Immature natural killer cell (primary cell): ENCODE measurements at places on chromosomes 1 and 21.

DNA sequence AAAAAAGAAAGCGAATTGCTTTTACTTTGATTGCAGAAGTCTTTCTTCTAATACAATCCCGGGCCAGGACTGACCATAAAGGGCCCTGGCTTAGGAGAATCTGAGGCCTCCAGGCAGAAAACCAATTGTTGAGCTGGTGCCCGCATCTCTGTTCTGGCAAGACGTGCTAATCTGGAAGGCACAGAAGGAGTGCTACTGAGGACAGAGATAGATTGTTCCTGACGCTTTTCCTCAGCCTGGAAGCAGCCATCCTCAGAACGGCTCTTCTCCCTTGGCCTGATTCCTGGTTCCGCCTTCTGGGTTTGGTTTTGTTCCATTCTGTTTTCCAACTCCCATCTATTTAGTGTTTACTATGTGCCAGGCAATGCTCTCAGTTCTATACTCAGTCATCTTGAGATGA lies 44.8 kb upstream of the SPOCD1 start:
- no peak overlapping the region for H3K27ac ChIP-seq
- H3K4me1 ChIP-seq = no peaks in the 10 kb centered on the region
- no peaks in the 10 kb centered on the region for H3K27me3 ChIP-seq
- no peaks in the 10 kb centered on the region for H3K36me3 ChIP-seq
- H3K4me3 ChIP-seq = no peak overlapping the region
- DNase-seq = no peak

DNA sequence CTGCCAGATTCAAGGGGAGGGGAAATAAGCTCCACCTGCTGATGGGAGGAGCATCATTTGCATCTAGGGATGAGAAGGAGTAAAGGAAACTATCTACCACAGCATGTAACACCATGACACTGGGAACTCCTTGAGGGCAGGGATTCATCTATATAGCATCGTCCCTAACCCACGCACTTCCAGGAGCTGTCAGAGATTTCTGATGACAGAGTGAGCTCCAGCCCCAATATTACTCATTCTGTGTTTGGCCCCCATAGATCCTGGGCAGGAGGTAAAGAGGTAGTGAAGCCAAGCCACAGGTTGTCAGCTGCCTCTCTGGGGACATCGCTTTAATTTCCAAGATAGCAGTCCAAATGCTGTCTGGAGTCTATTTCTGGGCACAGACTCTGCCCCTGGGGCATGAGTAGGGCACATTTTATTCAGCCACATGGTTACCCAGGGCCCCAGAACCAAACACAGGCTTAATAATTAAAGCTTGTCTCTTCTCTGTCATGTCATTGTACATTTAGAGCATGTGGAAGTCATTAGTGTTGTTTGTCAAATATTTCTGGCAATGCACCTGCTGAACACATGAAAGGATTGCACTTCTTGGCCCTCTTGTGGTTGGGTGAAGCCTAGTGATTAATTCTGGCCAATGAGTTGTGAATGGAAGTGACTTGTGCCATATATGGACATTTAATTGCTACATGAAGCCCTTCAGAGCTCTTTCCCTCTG lies 105.9 kb upstream of the POU3F1 start:
- no peaks in the 10 kb centered on the region for H3K4me1 ChIP-seq
- H3K4me3 ChIP-seq = no peak overlapping the region
- no peak for DNase-seq
- H3K27me3 ChIP-seq = peaks cover 9% of the 10 kb centered on the region
- H3K27ac ChIP-seq = no peak overlapping the region
- H3K36me3 ChIP-seq = no peaks in the 10 kb centered on the region

GRCh38 chr21:34351786-34352241 lies 12.0 kb upstream of the KCNE2 start:
- H3K36me3 ChIP-seq = no peaks in the 10 kb centered on the region
- DNase-seq = peak; percentile 28
- no peak overlapping the region for H3K27ac ChIP-seq
- H3K4me3 ChIP-seq = no peak overlapping the region
- H3K4me1 ChIP-seq = peaks cover 4% of the 10 kb centered on the region
- peaks cover 7% of the 10 kb centered on the region for H3K27me3 ChIP-seq

GRCh38 chr21:46006547-46007491 lies 25.2 kb downstream of the COL6A1 start:
- no peak overlapping the region for H3K27ac ChIP-seq
- no peak overlapping the region for H3K4me3 ChIP-seq
- no peak for DNase-seq
- H3K36me3 ChIP-seq = no peaks in the 10 kb centered on the region

GRCh38 chr21:41616031-41616591 lies 108.2 kb upstream of the TMPRSS2 start:
- no peak for DNase-seq
- no peaks in the 10 kb centered on the region for H3K4me1 ChIP-seq
- no peak overlapping the region for H3K27ac ChIP-seq

- no peaks in the 10 kb centered on the region for H3K27me3 ChIP-seq
- DNase-seq = no peak
- no peak overlapping the region for H3K4me3 ChIP-seq
- H3K4me1 ChIP-seq = no peaks in the 10 kb centered on the region
- H3K27ac ChIP-seq = no peak overlapping the region
Observed at GRCh38 chr1:5727871-5728643, 264.2 kb downstream of the NPHP4 start.

DNA sequence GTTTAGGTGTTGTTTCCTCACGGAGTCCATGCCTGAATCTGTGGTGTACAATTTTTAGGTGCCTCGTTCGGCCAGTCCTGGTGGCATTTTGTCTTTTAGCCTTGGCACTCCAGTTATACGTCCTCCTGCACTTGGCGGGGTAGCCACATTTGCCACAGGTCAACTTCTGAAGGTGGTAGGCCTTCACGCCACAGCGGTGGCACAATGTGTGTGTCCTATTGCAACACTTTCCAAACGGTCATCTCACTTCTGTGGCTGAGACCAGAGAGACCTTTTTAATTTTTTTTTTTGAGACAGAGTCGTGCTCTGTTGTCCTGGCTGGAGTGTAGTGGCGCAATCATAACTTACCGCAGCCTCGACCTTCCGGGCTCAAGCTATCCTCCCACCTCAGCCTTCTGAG lies 49.1 kb downstream of the CAMTA1 start:
- H3K36me3 ChIP-seq = peaks cover 6% of the 10 kb centered on the region
- peaks cover 12% of the 10 kb centered on the region for H3K4me1 ChIP-seq
- peak overlapping the region; percentile 34 for H3K4me3 ChIP-seq

DNA sequence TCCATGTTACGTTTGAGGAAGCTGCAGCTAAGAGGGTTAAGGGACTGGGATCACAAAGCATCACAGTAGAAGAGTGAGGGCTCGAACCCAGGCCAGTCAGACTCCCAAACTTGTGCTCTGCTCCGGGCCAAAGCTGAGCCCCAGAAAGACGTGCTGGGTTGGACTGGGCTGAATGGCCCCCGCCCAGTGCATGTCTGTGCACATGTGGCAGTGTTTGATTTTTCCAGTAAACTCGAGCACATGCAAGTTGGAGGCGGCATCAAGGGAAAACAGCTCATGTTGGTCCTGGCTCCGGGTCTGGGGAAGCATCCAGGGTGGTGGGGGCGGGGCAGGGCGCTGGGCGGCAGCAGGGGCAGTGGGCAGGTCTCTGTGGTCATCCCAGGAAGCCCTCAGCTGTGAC lies 39.8 kb upstream of the WNT4 start:
- DNase-seq = no peak
- no peak overlapping the region for H3K27ac ChIP-seq

DNA sequence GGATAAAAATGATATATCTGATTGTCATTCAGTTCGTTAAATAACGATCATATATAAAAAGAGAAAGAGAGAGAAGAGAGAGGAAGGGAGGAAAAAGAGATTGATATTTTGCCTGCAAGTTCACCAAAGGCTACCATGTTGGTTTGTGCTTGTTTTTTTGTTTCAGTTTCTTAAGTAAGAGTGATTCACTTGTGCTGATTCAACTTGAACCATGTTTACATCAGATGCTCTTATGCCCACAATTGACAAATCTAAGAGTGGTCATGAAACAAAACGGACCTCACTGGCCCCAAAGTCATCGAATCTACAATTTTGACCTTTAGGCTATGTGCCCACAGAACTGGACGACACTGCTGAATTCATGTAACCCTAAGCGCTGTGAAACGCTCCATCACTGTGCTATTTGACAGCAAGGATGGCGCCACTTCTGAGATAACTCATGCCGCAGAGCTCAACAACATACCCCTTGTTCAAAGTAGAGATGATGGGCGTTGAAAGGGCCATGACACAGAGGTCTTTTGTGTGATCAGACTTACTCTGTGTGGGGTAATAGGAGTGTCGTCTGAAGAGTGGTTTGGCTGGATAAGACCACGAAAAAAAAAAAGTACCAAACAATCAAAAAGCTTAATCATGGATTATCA lies 481.4 kb downstream of the SETD4 start:
- H3K36me3 ChIP-seq = no peaks in the 10 kb centered on the region
- no peak for DNase-seq
- no peak overlapping the region for H3K4me3 ChIP-seq
- peaks cover 9% of the 10 kb centered on the region for H3K27me3 ChIP-seq
- H3K4me1 ChIP-seq = no peaks in the 10 kb centered on the region
- no peak overlapping the region for H3K27ac ChIP-seq

GRCh38 chr1:2433936-2434655 lies 21.7 kb upstream of the PEX10 start:
- H3K27ac ChIP-seq = no peak overlapping the region
- H3K4me3 ChIP-seq = no peak overlapping the region
- DNase-seq = no peak

DNA sequence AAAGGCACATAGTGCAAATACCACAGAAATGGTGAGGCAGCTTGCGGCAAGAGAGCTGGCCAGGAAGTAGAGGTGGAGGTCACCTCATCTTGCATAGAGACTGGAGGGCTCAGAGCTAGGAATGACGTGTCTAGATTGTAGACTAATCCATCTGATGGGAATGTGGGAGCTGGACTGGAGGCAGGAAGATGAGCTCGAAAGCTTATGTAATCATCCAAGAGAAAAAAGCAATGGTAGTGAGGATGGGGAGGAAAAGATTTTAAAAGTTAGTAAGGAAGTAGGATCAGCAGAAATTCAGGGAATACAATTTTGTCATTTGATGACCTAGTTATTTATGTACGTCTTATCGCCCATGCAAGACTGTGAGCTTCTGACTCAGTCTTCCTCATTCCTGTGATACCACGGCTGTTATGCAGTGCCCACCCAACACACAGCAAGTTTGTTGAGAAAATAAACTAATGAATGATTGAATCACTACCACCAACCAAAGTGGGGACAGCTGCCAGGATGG lies 123.9 kb downstream of the RRAGC start:
- H3K27me3 ChIP-seq = peaks cover 8% of the 10 kb centered on the region
- no peak overlapping the region for H3K4me3 ChIP-seq
- DNase-seq = no peak

DNA sequence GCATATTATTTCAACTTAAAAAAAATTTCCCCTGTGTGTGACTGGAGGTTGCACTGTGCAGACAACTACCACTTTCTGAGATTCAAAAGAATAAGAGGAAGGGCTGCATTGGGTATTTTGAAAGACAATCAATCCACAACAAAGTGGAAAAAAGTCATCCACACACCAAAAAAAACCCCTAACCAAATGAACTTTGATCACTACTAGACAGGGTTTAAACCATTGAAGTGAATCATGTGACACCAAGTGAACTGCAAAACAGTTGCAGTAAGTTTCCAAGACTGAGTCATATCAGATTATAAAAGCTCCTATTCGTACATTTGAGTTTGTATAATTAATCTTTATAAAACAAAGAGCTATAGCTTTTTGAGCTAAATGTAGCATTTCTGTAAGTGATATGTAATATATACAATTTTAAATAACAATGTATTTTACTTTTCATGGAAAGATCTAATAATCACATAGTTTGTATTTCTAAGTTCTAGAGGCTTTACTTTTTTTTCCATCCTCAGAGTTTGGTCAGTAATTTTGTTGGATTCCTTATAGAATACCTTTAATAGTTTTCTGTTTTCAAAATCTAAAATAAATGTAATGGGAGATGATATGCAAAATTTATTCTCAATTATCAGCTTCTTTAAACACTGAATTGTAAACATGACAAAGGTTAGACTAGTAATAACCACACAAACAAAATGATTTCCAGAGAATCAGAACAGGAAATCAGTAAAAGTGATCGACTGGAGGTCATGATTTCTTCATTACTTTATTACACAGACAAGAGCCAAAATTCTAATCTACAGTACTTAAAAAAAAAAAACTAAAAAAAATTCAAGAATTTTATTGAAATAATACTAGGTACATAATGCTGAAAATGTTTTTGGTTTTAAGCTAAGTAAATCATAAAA lies 50.5 kb upstream of the GFI1 start:
- peaks cover 51% of the 10 kb centered on the region for H3K4me1 ChIP-seq
- peak overlapping the region; percentile 88 for H3K27ac ChIP-seq
- H3K36me3 ChIP-seq = peaks cover 3% of the 10 kb centered on the region
- peaks cover 4% of the 10 kb centered on the region for H3K27me3 ChIP-seq

GRCh38 chr21:41411449-41412089 lies 14.5 kb upstream of the MX1 start:
- no peak overlapping the region for H3K27ac ChIP-seq
- H3K36me3 ChIP-seq = peaks cover 40% of the 10 kb centered on the region
- H3K4me1 ChIP-seq = no peaks in the 10 kb centered on the region
- H3K27me3 ChIP-seq = peaks cover 13% of the 10 kb centered on the region

- no peak overlapping the region for H3K27ac ChIP-seq
- peaks cover 12% of the 10 kb centered on the region for H3K27me3 ChIP-seq
- no peaks in the 10 kb centered on the region for H3K36me3 ChIP-seq
- no peaks in the 10 kb centered on the region for H3K4me1 ChIP-seq
Observed at GRCh38 chr1:107514841-107515240, 374.0 kb downstream of the NTNG1 start.

GRCh38 chr1:200668514-200669313 lies 993 bp downstream of the DDX59 start:
- H3K4me3 ChIP-seq = peak overlapping the region; percentile 97
- H3K27ac ChIP-seq = peak overlapping the region; percentile 90
- H3K27me3 ChIP-seq = no peaks in the 10 kb centered on the region
- no peak for DNase-seq
- H3K36me3 ChIP-seq = peaks cover 12% of the 10 kb centered on the region

- peaks cover 2% of the 10 kb centered on the region for H3K27me3 ChIP-seq
- DNase-seq = no peak
- H3K27ac ChIP-seq = no peak overlapping the region
- no peak overlapping the region for H3K4me3 ChIP-seq
- peaks cover 8% of the 10 kb centered on the region for H3K4me1 ChIP-seq
Observed at GRCh38 chr1:53166912-53167311, 24.5 kb upstream of the SLC1A7 start.

GRCh38 chr21:38821248-38821647 lies 15.5 kb downstream of the ETS2 start:
- no peaks in the 10 kb centered on the region for H3K4me1 ChIP-seq
- H3K27me3 ChIP-seq = no peaks in the 10 kb centered on the region
- no peak overlapping the region for H3K27ac ChIP-seq
- no peak overlapping the region for H3K4me3 ChIP-seq
